Heart right ventricle (tissue), 16 donors: ENCODE measurements at places on chromosomes 7 and 10. TPM values are rescaled to one million over a fixed set of nuclear protein-coding genes. Genes with fewer than 3 reads are reported as not detected.

The EPHB4 gene
- 27.6 TPM for polyA plus RNA-seq

- DNase-seq: no peak
These were observed 431.0 kb upstream of the GALNT17 start for GRCh38 chr7:70700941-70701425.

DNA sequence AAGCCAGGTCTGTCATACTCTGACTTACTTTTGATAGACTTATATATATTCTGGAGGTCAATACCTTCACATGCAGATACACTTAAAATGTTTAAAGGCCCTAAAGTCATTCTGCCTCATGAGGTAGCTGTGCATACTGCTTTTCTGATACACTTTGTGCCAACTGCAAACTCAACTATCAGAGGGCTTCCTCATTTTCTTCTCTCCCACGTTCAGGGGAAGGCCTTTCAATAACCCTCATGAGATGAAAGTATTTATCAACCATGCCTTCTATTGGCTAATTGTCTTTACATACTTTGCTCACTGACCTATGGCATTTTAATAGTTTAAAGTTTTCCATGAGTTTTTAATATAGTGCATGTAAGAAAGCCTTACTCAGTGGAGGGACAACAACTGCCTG is 112.7 kb upstream of the AMPH start:
- DNase-seq: no peak

DNA sequence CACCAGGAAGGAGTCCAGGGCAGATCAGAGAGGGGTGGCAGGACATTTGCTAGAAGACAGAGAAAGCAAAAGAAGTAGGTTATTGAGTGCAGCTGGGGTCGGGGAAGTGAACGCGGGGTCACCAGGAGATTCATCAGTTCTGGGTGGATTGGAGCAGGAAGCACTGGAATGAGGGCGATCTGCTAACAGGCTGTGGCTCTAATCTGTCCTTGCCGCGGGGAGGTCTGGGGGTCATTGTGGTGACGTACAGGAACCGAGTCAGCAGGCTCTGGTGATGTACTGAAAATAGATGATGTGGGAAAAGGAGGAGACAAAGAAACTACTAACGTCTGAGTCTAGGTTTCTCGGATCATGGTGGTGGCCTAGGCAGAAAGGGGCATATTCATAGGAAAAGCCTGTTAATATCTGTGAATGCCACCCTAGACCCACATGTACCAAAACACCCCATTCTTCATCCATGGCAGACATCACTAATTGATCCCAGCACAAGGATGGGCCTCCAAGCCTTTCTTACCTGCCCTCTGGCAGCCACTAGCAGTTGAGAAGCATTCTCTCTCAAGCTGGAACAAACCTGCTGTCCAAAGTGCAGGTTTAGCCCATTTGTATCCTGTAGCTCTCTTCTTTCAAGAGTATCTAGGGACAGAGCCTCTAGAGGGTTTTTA is 134.5 kb downstream of the C10orf105 start:
- no peak for DNase-seq

GRCh38 chr10:36494371-36494770 is 631.0 kb upstream of the ANKRD30A start:
- no peak for DNase-seq

GRCh38 chr7:43648473-43649406 is 65.8 kb downstream of the STK17A start:
- DNase-seq: no peak

The COL26A1 gene
- polyA plus RNA-seq: 0.07 TPM

The GAD2 gene
- not detected for polyA plus RNA-seq

The RINT1 gene
- 8.1 TPM for polyA plus RNA-seq

DNA sequence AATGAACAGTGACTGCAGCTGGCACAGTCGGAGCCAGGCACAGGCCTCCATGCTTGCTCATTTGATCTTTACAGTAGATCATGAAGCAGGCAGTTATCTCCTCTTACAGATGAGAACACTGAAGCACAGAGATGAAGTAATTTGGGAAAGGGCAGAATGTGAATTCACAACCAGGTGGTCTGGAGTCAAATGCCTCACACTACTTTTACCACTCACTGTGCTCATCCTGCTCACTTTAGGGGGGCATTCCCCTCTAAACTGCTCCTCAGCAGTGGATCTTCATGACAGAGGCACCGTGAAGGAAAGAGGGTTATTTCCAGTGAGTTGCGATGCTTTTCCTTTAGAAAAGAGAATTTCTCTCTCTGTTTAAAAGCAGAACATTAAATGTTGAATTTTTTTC is 15.1 kb downstream of the SNX10 start:
- DNase-seq: no peak

- DNase-seq: no peak
These were observed 4.8 kb downstream of the EPHB4 start for GRCh38 chr7:100822236-100823139.

- DNase-seq: no peak
These were observed 153.9 kb downstream of the CTTNBP2 start for GRCh38 chr7:117719377-117719776.

The ZNF485 gene
- 0.94 TPM for polyA plus RNA-seq

GRCh38 chr7:153413540-153414287 is 638.5 kb upstream of the DPP6 start:
- no peak for DNase-seq

DNA sequence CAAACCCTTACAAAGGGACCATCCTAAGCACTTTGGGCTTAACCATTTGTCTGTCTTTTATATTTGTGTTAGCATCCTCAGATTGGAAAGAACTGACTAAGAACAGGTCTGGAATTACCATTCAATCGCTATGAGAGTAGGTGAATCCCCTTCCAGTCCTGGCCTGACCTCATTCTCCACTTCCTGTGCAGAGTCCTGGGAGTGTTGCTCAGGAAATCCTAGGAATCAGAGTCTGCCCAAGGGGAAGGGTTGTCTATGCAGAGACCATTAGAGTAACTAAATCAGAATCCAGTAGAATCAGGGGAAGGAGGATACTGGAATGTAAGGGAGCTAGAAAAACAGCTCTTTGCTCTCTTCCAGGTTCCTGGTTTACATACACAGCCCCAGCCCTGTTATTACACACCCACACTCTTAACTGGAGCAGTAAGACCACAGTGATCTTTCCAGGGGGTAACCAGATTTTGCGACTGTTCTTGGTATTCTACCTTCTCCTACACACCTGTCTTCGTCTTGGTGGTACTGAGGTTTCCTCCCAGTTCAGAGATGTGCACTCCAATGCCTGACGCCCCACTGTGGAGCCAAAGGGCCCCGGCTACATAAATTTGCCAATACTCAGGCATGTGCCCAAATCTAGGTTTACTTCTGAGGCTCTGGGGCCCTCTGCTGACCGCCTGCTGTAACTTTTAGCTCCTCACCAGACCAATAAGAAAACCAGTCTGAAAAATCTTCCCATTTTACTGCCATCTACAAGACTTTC is 103.7 kb downstream of the RNF216 start:
- DNase-seq: peak; percentile 76

DNA sequence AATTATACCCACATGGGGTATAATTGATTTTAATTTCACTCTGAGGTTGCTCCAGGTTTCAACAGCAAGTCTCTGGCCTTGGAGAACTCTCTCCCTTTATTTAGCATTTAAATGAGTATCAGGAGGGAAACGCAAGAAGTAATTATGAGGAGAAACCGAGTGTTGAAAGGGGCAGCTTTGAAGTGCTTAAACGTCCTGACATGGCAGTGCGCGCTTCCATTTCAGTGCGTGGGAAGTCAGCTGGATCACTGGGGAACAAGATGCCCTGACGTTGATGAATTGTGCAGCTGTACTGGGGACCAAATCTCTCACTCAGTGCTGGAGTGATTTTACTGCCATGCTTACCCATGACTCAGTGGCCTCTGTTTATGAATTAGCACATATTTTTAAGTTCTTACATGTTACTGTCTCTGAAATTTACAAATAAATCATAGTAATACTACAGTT is 106.0 kb upstream of the PRR15 start:
- DNase-seq: no peak

GRCh38 chr7:105136221-105136620 is 122.2 kb downstream of the KMT2E start:
- DNase-seq: no peak

DNA sequence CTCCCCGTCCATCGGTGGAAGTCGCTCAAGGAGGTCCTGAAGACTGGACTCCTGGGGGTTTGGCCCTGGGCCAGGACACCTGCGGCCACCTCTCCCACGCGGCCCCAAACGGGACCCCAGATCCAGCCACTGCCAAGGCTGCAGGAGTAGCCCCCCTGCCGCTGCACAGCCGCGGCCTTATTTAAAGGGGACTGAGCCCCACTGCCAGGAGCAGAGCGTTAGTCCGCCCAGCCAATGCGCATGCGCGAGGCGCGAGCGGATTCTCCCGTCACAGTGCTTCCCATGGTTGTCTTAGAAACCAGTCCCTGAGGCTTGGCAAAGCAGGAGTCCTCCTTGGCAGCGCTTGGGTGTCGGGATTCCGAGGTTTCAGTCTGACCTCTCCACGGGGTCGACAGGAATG is 320.0 kb downstream of the ZNF716 start:
- no peak for DNase-seq

- DNase-seq: peak; percentile 32
These were observed 514 bp downstream of the RNF216 start for GRCh38 chr7:5780801-5781496.

DNA sequence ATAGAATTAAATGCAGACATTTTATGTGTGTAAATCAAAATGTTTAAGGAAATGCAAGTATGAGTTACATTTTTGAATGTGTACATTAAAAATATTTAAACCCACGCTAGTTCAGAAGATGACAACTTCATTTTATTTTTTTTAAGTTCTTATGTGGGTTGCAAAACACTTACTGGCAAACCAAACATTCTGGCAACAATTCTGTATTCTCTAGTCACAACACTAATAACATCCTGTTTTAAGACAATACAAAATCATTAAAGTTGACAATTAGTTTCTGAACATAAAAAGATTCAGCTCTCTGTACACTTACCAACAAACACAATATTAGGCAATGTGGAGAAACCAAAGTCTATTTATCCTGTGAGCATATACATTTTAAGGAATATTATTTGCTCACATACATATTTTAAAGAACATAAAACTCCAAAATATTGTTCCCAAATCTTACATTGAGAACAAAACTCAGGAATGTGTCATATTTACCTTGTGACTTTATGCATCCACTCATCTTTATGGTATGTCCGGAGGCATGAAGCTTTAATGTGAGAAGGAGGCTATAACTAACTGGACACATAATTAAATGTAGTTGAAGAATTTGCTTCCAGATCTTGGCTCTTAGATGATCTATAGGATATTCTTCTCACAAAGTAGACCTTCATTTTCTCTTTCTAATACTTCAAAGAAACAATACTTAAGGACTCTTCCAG is 134.7 kb downstream of the DGKB start:
- no peak for DNase-seq
